Endothelial cell of umbilical vein (primary cell): ENCODE measurements at places on chromosomes 13 and 19. TPM values are rescaled to one million over a fixed set of nuclear protein-coding genes. Genes with fewer than 3 reads are reported as not detected.

- no peak for DNase-seq
These were observed 161.1 kb upstream of the TMTC4 start for GRCh38 chr13:100835695-100836094.

DNA sequence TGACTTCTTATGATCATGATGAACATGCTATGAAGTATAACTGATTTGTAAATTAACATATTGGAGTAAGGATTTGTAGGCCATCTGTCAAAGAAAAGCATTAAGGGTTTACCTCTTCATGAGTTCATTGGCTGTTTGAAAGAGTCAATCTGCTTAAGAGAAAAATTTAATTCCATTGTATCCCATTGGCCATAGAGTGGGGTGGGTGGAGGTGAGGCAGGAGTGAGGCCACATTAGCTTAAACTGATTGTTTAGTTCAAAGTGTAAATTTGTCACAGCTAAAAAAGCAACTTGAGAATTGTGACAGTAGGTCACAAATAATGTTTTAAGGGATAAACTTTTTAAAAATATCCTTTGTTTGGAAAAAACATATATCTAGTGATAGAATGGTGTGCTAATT lies 11.4 kb downstream of the GPR180 start:
- no peak for DNase-seq

GRCh38 chr13:23965346-23965745 lies 68.0 kb upstream of the C1QTNF9B start:
- DNase-seq = no peak

DNA sequence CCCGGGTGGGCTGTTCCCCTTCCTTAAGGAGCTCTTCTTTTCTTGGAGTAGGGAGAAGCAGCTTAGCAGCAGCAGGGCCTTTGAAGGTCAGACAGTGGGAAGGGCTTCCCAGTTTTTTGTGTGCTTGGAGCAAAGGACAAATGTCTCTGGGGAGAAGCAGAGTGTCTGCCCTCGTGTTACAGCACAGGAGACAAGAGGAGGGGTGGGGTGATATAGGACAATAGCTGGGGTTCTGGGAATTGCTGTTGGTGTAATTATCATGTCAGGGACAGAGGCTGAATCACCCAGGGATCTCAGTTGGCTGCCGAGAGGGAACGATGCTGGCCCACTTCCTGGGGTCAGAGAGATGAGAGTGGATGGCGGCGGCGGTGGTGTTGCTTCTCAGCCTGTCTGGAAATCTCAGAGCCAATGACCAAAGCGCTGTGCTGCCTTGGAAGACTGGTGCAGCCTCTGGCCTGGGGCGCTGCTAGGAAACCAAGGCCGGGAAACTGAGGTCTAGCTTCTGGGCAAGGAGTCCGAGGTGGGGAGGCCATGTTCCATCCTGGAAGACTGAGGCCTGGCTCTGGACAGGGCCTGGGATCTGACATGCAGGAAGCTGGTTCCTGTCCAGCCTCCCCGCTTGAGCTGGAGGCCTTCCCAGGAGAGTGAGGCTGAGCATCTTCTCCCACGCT lies 1.2 kb downstream of the INAFM1 start:
- no peak for DNase-seq

DNA sequence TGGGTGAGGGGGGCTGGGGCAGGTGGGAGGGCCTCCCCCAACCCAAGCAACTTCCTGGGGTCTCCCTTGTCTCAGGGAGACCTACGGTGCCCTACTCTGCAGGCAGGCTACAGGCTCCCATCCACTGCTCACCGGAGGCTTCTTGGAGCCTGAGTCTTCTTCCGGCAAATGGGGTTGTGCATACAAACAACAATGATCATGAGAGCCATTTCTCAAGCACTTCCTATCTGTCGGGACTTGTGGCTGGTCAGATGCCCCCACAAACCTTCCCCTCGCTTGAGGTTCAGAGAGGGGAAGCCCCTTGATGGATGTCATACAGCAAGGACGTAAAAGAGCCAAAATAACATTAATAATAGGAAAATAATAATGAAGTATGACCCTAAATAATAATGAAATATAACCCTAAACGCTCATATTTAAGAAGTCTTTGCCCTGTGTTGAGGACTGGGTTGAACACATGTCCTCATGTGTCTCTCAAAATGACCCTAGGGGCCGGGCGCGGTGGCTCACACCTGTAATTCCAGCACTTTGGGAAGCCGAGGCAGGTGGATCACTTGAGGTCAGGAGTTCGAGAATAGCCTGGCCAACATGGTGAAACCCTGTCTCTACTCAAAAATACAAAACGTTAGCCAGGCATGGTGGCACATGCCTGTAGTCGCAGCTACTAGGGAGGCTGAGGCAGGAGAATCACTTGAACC lies 727 bp downstream of the CD37 start:
- no peak for DNase-seq

DNA sequence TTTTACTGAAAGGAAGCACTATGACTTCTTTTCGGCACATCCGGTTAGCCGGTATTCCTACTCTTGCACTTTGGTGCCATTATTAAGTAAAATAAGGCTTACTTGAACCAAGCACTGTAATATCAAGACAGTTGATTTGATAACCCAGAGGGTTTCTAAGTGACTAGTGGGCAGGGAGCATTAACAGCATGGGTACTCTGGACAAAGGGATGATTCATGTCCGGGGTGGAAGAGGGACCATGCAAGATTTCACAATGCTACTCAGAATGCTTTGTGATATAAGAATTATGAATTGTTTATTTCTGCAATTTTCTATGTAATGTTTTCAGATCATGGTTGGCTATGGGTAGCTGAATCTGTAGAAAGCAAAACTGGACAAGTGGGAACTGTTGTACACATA lies 282.1 kb downstream of the TDRD3 start:
- no peak for DNase-seq

GRCh38 chr13:113802090-113802531 lies 43.1 kb downstream of the TMEM255B start:
- no peak for DNase-seq

DNA sequence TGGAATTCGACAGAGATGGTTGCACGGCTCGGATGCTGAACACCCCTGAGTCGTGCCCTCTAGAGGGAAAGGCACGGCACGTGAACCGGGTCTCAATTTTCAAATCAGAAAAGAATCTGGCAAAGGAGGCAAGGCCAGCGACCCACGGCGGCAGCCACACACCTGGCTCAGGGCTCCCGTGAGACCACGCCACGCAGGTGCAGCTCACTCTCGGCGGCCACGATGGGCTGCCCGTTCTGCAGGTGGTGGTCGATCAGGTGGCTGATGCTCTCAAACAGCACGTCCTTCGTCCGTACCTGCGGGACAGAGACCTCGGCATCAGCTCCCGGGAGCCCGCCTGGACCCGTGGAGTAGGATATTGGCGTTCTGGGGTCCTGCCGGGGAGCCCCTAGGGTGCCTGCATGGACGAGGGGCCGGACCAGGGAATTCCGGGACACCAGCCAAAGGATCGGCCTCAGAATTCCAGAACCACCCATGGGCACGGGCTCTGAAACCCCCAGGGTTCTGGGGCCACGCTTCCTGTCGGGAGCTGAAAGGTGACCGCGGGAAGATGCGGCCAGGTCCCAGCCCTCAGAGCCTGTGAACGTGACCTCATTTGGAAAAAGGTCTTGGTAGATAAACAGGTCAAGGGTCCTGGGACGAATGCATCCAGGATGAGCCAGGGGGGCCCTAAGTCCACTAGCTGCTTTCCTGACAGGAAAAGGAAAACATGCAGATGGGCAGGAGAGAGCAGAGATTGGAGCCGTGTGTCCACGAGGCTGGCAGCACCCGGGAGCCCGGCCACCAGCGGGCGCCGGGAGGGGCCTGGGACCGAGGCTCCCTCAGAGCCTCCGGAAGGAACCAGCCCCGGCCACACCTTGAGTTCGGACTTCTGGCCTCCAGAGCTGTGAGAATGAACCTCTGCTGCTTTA lies 10.1 kb upstream of the C2CD4C start:
- no peak for DNase-seq

DNA sequence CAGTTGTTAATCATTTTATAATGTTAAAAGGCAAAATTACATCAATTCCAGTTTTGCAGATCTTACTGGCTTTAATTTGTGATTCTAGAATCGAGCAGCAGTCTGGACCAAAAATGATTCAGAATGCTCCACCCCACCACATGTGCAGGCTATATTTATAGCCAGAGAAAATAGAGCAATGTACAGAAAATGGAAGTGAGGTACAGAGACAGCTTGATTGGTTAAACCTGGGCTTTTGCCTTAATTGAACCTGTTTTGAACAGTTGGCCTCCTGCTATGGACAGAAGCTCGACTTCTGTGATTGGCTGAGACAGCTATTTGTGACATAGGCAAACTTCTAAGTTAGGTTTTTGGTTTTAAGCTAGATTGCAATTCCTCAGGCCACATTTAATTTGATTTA lies 607.4 kb upstream of the MIR17HG start:
- no peak for DNase-seq

DNA sequence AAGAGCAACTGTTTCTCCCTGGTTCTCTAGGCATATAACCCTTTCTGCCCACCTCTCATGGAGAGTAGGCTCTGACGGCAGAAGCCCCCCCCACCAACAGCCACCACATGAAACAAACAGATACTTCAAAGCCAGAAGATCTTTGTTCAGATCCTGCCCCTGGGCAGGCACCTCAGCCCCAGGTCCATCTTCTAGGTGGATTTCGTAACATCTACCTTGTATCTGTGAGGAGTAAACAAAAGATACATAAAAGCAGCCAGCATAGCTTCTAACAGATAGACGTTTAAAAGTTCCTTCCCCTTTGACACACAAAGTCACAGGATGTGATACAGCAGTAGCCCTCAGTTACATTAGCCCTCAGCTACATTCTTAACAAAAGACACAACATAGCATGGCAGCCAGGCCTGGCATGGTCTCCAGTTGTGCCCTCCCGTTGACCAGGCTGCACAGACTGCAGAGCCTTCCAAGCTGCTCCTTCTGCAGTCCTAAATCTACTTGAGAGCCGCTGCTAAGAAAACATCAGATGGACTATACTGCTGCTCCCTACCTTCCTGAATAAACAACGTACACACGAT lies 35.4 kb downstream of the BRD4 start:
- no peak for DNase-seq

DNA sequence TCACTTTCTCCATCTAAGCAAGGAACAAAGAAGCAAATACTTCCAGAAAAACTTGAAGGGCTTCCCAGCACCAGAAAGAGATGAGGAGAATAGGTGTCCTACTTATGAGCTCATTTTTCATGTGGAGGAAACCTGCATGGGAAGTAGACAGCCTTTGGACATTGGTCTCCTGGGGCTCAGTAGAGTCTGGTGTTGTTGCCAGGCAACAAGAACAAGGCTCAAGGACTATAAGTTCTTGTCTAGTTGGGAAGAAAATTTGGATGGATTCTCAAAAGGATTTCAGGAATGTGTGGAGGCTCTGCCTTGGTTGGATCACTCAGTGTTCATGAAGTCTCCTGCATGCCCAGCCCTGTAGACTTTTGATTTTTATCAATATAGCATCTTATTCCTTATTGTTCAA lies 84.5 kb downstream of the MBNL2 start:
- DNase-seq = no peak

- no peak for DNase-seq
These were observed 119.7 kb downstream of the PCCA start for GRCh38 chr13:100208626-100209025.

- peak; percentile 67 for DNase-seq
These were observed 880 bp downstream of the SWSAP1 start for GRCh38 chr19:11375143-11375948.

The FUT3 gene
- not detected in 2 replicates for total RNA-seq

The OR10H1 gene
- not detected in 2 replicates for total RNA-seq

The SWSAP1 gene
- total RNA-seq = 2.7 and 3.7 TPM in 2 replicates
